ENCODE measurements at places on chromosomes 6 and 20. TPM values are rescaled to one million over a fixed set of nuclear protein-coding genes. Genes with fewer than 3 reads are reported as not detected.
A peak's percentile ranks its signal among the peaks of the same experiment; 100 is the strongest.

SPATA25 gene
- 2.2 TPM for total RNA-seq

CALHM6 gene
- total RNA-seq = 2.1 TPM

CRISP2 gene
- not detected for total RNA-seq

SIGLEC1 gene
- total RNA-seq = not detected

RAD21L1 gene
- total RNA-seq = not detected

CALHM4 gene
- not detected for total RNA-seq

SRSF12 gene
- 0.21 TPM for total RNA-seq

GNAS-AS1 gene
- total RNA-seq = 0.90 TPM

DNA sequence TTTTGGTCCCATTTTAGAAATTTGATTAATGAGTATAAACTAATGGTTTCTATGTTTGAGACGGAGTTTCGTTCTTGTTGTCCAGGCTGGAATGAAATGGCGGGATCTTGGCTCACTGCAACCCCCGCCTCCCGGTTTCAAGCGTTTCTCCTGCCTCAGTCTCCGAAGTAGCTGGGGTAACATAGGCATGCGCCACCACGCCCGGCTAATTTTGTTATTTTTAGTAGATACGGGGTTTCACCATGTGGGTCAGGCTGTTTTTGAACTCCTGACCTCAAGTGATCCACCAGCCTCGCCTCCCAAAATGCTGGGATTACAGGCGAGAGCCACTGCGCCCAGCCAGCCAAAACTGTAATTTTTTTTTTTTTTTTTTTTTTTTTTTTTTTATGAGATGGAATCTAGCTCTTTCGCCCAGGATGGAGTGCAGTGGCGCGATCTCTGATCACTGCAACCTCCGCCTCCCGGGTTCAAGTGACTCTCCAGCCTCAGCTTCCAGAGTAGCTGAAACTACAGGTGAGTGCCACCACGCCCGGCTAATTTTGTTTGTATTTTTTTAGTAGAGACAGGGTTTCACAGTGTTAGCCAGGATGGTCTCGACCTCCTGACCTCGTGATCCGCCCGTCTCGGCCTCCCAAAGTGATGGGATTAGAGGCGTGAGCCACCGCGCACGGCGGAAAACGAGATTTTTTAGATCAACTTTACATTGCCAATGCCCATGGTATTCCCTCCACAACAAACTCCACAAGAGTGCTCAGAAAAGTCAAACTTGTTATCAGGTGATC, 127.8 kb downstream of the HFE start:
- DNase-seq = no peak

DNA sequence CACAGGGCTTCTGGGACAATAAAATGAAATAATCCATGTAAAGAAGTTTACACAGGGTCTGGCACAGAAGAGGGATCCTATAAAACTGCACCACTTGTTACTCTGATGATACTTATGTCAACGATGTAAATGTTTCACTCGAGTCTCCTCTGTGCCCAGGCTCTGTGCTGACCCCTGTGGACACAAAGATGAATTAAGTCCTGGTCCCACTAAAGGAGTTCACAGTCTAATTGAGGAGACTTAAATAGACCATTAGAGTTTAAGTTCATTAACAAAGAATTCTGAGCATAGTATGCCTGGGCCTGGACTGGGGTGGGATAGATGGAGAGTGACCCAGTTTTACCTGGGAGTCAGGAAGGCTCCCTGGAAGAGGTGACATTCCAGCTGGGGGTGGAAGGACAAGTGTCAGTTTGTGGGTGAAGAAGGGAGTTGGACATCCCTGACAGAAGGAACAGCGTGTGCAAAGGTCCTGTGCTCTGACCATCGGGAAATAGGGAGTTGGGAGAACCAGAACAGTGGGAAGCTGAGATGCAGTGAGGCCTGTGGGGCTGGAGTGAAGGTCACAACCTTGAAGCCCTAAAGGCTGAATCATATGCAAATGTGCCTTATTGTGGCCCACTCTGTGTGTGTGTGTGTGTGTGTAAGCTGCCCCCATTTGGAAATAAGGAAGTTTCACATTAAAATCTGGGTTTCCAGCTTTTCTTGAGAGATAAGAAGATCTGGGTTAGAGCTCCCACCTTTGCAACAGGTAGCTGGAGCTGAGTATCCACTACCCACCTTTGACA, 1.1 kb downstream of the OCSTAMP start:
- no peak for DNase-seq

GRCh38 chr6:346386-347030, 45.0 kb upstream of the IRF4 start:
- no peak for DNase-seq

- DNase-seq = no peak
These were observed 1414.1 kb upstream of the EYS start for GRCh38 chr6:67121115-67121514.

DNA sequence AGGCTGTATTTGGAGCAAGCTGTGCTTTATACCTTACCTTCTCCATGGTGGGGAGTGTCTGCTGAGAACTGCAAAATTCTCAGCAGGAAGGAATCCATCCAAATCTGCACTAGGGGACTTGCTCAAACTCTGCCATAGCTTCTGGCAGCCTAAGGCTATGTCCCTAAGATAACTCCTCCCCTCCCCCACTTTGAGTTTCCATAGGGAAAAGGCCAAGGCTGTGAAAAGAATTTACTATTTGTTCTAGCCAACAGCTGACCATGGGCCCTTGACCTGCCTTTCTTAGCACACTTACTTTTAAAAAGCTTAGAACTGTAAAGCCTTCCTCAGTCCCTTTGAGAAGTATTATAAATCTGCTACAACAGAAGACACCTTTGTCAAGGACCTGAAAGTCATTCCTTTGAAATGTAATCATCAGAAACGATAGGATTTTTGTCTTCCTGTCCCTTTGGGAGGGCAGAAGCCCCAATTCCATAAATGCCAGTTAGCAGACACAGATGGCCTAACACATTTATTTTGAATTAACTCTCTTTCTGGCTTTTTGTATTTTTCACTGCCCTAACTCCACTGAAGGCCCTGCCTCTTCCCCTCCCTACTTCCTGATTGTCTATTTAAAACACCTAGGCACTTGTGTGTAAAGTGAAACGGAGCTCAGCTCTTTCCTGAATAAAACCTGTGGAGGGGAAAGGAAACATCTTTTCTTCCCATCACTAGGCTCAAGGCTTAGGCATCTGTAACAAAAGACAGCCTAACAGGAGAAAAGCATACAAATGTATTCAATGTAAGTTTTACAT, 157.1 kb downstream of the AKAP7 start:
- peak; percentile 29 for DNase-seq

- peak; percentile 96 for DNase-seq
These were observed 50.0 kb downstream of the SGK1 start for GRCh38 chr6:134267917-134268361.

DNA sequence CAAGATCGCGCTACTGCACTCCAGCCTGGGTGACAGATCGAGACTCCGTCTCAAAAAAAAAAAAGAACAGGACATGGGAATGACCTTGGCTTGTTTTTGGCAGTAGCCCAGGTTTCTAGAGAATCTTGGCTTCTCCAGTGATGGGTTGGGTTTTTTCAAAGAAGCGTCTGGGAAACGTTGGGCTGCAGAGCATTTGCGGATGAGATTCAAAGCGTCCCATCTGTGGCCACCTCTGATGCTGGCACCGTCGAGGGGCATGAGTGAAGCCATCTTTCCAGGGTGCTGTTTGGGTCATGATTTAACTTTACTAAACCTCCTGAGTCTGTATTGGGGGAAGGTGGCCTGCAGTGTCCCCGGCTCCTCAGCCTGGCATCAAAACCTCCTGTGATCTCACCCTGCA, 43.2 kb upstream of the SRF start:
- DNase-seq = no peak

- no peak for DNase-seq
These were observed 546.9 kb downstream of the HACE1 start for GRCh38 chr6:104312851-104313250.
